ENCODE measurements at places on chromosomes 3 and 15. TPM values are rescaled to one million over a fixed set of nuclear protein-coding genes. Genes with fewer than 3 reads are reported as not detected.

PGBD4 gene
- 2.3 TPM for total RNA-seq

NPAP1 gene
- total RNA-seq, result under 0.01 TPM

TTLL13 gene
- total RNA-seq, result not detected

CLRN1 gene
- not detected for total RNA-seq

NANOGP8 gene
- total RNA-seq, result 0.64 TPM

ZCWPW2 gene
- total RNA-seq, result not detected

CCNDBP1 gene
- total RNA-seq, result 51.1 TPM

PIGZ gene
- 0.29 TPM for total RNA-seq

SAMMSON gene
- total RNA-seq, result 3.6 TPM

PSTPIP1 gene
- 0.53 TPM for total RNA-seq

MORC1 gene
- not detected for total RNA-seq
